ENCODE measurements at places on chromosomes 1 and 21. TPM values are rescaled to one million over a fixed set of nuclear protein-coding genes. Genes with fewer than 3 reads are reported as not detected.
A peak's percentile ranks its signal among the peaks of the same experiment; 100 is the strongest.

DNA sequence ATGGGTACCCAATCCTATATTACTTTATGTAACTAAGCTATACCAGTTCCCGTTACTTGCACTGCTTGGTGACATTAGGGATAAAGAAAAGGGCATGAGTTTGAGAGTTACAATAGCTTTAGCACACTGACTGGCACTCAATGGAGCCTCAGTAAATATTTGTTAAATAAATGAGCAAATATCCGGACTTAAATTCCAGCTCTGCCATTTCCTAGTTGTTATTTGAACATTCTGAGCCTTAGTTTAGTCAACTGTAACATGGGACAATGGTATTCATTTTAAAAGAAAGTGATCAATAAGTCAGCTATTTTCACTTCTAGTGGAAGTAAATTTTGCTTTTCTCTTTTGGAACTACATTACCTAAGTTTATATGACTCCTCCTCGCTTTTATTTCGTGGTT is 198.7 kb downstream of the ZC3H11B start:
- DNase-seq: no peak

DNA sequence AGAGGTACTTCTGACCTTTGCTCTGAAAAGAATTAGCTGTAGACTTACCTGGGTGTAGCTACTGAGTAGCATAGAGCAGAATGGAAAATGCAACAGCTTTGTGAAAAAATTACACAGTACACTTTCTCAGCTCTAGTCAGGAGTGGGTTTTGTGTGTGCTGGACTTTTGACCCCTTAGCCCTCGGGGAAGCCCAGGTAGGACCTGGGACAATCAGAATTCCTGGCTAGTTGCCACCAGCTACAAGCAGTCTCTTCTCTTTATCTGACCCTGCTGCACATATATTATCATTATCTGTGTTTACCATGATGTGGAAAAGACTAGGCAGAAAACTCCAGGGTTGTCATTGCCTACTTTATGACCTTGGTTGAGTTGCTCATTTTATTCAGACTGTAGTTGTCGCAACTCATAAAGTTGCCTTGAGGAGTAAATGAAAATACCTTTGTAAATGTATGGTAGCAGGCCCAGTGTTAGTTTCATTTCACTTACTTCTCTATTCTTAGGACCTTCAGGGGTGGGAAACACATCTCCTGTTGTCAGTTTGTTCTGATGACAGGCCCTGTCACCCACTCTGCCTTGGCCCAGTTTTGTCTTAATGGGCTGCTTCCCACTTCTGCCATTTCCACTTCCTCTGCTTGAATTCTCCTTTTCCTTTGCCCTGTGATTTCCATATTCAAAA is 5.4 kb downstream of the NEK7 start:
- DNase-seq: no peak

- DNase-seq: no peak
Measured at GRCh38 chr1:4273747-4274146, 373.7 kb upstream of the C1orf174 start.

DNA sequence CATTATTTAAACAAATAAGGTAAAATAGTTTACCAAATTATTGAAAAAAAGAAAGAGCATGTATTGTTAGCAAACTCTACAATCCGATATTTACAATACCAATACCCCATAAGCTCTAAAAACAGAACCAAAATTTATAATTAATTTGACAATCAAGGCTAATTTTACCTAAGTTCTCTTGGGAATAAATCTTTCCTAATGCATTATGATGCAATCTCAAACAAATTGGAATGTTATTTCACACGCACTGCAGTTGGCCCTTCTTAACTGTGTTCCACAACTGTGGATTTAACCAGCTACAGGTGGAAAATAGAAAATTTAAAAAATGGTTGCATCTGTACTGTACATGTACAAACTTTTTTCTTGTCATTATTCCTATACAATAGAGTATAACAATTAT is 300.1 kb downstream of the BRINP3 start:
- no peak for DNase-seq

DNA sequence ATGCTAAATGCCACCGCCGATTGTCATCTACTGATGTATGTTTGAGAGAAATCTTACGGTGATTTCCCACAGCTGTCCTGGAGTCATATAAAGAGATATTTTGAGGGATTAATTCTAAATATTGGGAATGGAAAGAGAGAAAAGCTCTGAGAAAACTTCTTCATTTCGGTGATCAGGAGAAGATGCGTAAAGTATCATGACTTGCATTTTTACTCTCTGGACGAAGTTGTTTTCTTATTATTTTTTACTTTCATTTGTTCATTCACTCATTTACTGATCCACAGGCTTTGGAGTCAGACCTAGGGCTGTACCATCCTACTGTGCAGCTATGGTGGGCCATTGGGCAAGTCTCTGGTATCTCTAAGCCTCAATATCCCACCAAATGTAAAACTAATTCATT is 58.4 kb upstream of the RUNX1 start:
- DNase-seq: no peak

DNA sequence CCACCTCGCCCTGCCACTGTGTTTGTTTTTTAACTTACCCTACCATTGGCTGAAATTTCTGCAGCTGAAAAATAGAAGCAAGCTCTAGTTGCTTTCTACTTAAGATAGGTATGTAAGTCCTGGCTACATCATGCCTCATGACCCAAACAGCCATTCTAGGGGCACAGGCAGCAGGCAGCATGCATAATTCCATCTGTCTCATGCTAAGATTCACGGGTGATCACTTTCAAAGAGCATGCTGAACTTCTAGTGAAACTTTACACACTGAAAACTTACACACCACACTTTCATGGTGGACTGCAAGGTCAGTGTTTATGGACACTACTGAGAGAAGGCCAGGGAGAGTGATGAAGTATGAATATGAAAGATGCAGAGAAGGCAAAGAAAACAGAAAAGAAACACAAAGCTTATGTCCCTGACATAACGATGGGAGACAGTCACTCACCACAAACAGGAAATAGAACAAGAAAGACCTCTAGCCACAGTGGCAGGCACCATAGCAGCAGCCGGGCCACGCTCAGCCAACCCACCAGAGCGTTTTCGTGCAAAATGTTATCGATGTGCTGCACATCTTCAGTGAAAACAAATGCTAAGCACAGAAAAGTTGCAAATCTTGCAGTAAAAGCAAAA is 102.3 kb upstream of the TIAM1 start:
- no peak for DNase-seq

DNA sequence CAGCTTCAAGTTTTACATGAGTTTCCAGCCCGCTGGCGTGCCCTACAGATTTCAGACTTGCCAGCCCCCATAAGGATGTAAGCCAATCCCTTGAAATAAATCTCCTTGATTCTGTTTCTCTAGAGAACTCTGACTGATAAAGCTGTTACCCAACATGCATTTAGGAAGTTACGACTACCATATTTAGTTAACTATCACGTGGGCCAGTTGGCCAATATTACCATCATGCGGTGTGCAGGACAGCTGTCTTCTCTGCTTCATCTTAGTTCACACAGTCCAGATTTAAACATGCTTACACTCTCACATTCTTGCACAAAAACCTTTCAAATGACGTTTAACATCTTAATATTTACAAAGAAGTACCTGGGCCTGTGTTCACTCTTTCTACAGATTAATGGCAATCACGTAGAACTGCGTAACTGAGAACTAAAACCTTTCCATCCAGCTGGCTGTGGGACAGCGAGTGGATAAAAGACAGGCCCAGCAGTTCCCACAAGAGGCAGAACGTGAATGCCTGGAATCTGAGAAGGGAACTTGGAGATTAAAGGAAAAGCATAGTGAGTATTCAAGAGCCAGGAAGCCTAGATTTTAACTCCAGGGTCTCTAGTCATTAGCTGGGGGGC is 20.8 kb downstream of the FAM177B start:
- peak; percentile 64 for DNase-seq

DNA sequence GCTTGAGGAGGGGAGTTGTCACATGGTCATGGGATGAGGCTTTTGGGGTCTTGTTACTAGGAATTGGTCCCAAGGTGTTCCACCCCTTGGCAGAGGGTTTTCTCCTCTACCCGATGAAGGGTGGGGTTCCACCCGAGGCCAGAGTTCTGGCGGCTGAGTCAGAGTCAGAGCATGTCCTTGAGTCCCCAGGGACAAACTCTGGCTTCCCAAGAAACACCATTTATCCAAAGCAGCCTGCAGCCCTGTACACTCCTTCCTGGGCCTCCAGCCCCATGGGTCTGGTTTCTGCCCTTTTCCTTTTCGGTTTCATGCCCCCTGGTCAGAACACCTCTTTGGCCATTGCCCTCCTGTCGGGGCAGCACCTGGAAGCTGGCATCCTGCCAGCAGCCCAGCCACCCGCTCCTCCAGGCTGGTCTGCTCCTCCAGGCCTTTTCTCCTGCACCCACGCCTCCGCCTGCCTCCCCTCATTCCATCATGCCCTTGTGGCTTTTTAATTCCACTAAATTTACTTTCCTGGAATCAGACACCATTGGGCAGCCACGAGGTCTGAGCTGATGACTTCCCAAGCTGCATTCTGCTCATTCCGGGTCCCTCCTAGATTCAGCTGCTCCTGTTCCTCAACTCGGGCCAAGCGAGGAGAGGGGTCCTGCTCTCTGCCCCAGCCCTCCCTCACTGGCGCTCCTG is 301.7 kb upstream of the VAMP3 start:
- peak; percentile 47 for DNase-seq

DNA sequence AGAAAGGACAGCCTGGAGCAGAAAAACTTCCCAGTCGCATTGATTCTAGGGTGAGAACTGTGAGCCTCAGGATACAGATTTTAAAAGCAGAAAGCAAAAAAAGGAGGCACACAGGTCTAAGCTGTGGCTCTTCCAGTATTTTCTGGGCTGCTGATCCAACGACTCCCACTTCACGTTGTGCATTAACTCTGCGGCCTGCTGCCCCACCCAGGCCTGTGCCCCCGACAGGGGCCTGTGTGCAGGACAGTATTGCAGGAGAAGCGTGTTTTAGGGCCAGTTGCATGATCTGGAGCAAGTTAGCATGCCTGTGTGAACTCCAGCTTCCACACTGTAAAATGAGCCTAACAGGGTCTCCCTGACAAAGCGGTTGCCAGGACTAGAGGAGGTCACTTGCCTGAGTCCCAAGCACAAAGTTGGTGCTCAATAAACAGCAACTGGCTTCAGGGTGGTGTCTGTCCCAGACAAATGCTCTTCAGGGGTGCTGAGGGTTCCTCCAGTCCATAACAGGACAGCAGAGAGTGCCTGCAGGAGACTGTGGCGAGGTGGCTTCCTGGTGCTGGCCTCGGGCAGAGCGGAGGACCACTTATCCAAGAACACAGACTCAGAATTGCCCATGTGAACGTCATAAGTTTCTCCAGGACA is 66.8 kb upstream of the RAB4A start:
- no peak for DNase-seq

- peak; percentile 62 for DNase-seq
Measured at GRCh38 chr1:202135221-202135721, 9.3 kb downstream of the ARL8A start.

DNA sequence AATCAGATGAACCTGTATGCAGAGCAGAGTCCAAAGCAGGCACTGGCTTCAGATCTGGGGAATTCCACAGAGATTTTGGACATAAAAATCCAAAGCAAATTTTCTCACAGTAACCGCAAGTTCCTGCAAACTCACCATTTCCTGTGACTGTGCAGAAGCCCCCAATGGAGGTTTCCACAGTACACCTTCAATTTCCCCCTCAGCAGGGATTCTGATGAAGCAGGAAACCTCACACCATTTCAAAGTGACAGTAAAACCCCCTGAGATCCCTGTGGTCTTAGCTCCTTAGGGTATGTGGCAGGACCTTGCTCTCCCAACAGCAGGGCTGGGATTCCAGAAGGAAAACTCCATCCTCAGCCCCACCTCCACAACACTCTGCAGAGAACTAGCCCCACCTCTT is 6.0 kb upstream of the TGFBR3 start:
- no peak for DNase-seq

- DNase-seq: no peak
Measured at GRCh38 chr1:31592132-31592531, 15.8 kb downstream of the TINAGL1 start.

GRCh38 chr1:29852248-29852647 is 615.9 kb downstream of the PTPRU start:
- no peak for DNase-seq

- DNase-seq: no peak
Measured at GRCh38 chr21:41716751-41717150, 50.1 kb downstream of the RIPK4 start.

DNA sequence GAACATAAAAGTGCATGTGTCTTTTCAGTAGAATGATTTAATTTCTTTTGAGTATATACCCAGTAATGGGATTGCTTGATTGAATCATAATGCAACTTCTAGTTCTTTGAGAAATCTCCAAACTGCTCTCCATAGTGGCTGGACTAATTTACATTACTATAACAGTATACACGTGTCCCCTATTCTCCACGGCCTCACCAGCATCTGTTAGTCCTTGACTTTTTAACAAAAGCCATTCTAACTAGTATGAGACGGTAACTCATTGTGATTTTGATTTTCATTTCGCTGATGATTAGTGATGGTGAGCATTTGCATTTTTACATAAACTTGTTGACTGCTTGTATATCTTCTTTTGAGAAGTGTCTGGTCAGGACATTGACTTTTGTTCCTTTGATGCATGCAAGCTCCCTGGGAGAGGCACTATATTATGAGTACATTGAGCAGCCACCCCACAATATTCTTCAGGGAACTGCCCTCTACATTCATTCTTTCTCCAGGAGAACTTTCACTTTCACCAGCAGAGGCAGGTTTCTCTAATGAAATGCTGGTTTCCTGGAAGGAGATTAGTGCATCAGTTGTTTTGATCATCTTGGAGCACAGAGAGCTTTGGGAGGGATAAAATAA is 51.9 kb upstream of the LPGAT1 start:
- no peak for DNase-seq

DNA sequence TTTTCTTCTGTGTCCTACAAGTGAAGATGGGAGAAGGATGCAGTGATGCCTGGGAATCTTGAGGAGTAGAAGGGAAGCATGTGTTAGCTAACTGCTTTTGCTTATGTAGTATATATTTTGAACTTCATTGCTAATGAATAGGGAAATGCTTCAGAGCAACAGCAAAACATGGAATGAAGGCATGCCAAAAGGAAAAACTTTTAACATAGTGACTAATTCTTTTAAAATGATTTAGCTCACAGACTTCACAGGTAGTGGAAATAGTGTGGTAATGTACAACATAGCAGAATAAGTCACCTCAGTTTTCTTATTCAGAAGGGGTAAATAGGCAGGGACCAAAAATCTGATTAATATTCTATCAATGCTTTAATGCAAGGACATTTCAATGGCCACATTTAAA is 95.5 kb downstream of the LYPLAL1 start:
- no peak for DNase-seq

KIF26B gene
- total RNA-seq: 12.1 TPM

RCSD1 gene
- total RNA-seq: 0.64 TPM

TAL1 gene
- total RNA-seq: not detected

CHI3L1 gene
- total RNA-seq: 136 TPM

FCRL5 gene
- total RNA-seq: not detected

BRDT gene
- 0.97 TPM for total RNA-seq

IGSF5 gene
- total RNA-seq: not detected

TMEM200B gene
- 14.8 TPM for total RNA-seq

MRPS21 gene
- total RNA-seq: 28.7 TPM
